Stimulated activated CD4-positive, alpha-beta T cell treated with anti-CD3 and anti-CD28 coated beads, TNF-alpha, amount 100 ng/mL, for 48 hours (primary cell): ENCODE measurements at places on chromosomes 3 and 15.

GRCh38 chr15:37008205-37008604 is 92.1 kb downstream of the MEIS2 start:
- no peak for DNase-seq

GRCh38 chr3:186821429-186822387 is 15.4 kb upstream of the RFC4 start:
- DNase-seq = no peak

GRCh38 chr15:89364341-89364740 is 29.7 kb upstream of the POLG start:
- DNase-seq = no peak

GRCh38 chr3:184804801-184805200 is 7.2 kb upstream of the VPS8 start:
- DNase-seq = no peak

DNA sequence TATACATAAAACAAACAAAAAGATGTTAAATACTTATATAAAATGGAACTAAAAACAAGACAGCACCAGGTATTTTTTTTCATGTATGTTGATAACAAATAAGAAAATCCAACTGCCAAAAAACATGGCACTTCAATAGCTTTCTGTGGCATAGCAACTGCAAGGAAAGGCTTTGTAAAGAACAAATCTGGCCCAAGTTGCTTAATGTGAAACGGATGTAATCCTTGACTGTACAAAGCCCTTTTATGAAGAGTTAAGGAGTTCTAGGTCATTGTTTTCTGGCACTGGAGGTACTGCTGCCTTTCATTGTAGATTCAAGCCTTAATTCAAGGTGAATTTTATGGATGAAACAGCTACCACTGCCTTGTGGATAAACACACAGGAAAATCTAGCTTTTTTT is 68.8 kb upstream of the SLC12A8 start:
- DNase-seq = no peak
